ENCODE measurements at places on chromosomes 11 and 22.

GRCh38 chr22:49961601-49962011, 1.0 kb downstream of the PIM3 start:
- DNase-seq = no peak

GRCh38 chr11:18066626-18067025, 20.6 kb upstream of the TPH1 start:
- DNase-seq = no peak

GRCh38 chr22:18023509-18024275, 669 bp downstream of the MICAL3 start:
- DNase-seq = peak; percentile 91

GRCh38 chr22:47773635-47774034, 1011.2 kb downstream of the TBC1D22A start:
- no peak for DNase-seq

- no peak for DNase-seq
These were observed 14.4 kb upstream of the PPP6R3 start for GRCh38 chr11:68446046-68446725.
